ENCODE measurements at places on chromosomes 11 and 22.

DNA sequence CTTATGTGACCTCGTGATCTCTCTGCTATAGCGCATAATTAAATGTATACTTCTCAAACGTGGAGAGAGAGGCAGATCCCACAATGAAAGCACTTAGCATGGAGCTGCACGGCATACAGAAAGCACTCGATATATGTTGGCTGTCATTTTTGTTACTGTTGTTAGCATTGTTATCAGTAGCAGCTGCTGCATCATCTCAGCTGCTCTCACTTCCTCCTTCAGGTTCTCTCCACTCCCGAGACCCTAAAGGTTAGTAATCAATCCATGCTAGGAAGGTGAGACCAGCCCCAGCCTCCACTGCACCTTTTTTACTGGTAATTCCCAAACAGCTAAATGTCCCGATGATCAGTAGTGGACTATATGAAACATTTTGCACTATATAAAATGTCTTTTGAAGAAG lies 13.4 kb upstream of the API5 start:
- no peak for DNase-seq

GRCh38 chr11:32008880-32009551 lies 81.9 kb upstream of the RCN1 start:
- DNase-seq = no peak

GRCh38 chr11:107392611-107393010 lies 65.0 kb downstream of the CWF19L2 start:
- DNase-seq = no peak

DNA sequence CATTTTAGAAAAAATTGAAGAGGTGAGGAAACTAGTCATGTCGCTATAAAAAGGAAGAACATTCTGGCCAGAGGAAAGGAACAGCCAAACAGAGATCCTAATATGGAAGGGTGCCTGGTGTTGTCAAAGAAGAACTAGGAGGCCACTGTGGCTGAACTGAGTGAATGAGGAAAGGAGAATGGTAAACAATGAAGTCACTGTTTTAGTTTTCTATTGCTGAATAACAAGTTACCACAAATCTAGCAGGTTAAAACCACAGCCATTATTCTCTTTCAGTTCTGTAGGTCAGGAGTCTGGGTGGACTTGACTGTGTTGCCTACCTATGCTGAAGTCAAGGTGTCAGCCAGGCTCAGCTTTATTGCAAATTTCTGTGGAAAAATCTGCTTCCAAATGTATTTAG lies 549.3 kb upstream of the CCDC90B start:
- DNase-seq = peak; percentile 48

DNA sequence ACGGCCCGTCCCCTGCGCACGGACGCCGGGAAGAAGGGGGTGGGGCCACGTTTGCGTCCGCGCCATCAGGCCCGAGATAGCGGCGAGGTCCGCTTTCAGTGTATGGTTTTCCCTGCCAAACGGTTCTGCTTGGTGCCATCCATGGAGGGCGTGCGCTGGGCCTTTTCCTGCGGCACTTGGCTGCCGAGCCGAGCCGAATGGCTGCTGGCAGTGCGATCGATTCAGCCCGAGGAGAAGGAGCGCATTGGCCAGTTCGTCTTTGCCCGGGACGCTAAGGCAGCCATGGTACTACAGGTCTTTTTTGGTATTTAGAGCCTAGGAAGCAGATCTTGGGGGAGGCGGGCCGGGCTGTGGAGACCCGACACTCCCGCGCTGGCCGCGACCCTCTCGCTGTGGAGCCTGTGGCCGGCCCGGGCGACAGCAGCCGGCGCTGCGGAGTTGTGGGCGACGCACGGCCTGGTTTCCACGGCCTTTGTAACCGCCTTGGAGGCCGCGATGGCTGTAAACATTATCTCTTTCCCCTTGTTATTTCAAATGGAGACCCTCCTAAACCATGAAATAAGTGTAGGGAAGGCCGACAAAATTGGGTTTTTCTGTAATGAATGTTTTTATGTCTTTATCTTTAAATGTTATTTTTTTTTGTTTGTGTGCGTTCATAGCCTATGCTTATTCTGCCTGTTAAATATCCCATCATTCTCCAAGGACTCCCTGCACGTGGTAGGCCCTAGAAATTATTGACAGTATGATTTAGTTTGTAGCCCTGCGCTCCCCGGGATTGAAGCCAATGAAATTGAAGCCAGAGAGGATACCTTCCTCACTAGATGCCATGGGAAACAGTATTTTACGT lies at the start of gene AASDHPPT:
TSS of gene AASDHPPT (plus strand) at position 54 of the 847 bp plus-strand sequence. CDS start at position 103, 49 bp downstream.
- DNase-seq = no peak

DNA sequence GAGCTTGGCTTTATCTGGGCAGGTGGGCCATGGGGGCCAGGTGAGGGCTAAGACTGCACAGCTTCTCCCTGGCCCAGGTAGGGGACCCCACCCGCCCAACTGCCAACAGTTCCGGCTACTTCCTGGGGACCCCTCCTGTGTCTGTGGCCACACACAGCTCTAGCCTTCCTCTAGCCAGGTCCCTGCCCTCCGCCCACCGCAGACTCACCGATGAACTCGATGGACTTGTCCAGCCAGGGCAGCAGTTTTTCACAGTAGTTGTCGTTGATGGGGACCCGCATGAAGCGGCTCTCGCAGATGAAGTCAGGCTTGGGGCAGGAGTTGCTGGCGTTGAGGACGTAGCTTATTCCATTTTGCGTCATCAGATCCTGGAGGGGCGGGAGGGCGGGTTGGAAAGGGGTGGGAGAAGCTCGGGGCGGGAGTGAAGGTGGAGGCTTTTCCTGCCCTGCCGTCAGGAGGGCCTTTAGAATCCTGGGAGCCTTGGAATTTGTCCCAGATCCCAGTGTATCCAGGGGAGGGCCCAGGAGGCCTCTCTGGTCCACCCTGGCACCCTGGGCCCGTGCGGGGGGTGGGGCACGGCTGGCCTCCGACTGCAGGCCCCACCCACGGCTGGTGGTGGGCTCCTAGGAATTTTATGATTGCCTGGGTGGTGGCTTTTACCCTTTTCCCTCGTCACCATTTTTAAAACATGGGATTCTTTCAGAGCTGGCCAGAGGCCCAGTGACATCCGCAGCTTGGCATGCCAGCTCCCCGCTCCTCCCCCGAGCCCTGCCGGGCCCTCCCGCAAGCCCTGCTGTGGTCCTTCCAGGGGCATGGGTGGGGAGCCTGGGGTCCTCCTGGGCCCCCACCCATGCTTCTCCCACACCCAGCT lies 13.9 kb downstream of the DUSP8 start:
- DNase-seq = peak; percentile 93

GRCh38 chr11:133519560-133519959 lies 12.7 kb downstream of the OPCML start:
- no peak for DNase-seq

DNA sequence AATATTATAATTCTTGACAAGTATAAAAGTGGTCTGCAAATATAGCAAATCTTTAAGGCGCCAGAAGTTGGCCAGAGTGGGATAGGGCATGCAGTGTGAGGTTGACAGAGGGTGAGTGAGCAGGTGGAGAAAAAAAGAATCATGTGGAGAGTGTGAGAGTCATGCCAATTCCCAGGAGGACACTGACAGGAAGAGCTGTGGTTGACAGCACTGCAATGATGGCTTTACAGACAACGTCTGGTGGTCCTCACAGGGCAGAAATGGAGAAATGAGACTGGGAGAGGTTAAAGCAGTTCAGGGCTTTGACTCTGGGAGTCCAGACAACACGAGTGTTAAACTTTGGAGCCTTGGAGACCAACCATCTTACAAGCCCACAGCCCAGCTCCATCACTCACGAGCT lies 34.9 kb downstream of the SERPIND1 start:
- no peak for DNase-seq

GRCh38 chr22:39647836-39648629 lies 77.5 kb downstream of the CACNA1I start:
- no peak for DNase-seq

DNA sequence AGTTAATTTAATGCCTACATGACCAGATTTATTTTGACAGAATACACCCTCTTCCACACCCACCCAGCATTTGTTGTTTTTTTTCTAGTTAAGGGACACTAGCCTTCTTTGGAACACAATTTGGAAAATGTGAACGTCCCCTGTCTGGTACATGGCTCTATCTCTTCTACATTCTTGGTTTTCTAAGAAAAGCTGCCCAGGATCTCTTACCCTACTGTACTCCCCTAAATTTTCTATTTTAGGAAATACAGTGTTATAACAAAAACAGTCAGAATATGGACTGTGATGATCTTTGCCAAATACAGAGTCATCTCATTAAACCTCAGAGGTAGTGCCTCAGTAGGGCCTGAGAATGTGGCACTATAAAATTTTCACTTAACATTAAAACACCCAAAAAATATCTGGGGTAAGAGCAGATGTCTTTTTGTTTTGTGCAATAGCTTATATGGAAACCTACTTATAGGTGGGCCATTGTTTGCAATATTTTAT lies 93.1 kb upstream of the SPON1 start:
- DNase-seq = no peak

- no peak for DNase-seq
Measured at GRCh38 chr11:114384487-114384886, 15.8 kb downstream of the C11orf71 start.

- DNase-seq = no peak
Measured at GRCh38 chr22:17957693-17958092, 66.7 kb downstream of the MICAL3 start.

All from astrocyte of the hippocampus (primary cell).